ENCODE measurements at places on chromosomes 12 and 14. TPM values are rescaled to one million over a fixed set of nuclear protein-coding genes. Genes with fewer than 3 reads are reported as not detected.

Gene RPAP3
- total RNA-seq = 33.3 TPM

Gene SH2B3
- 71.4 TPM for total RNA-seq

Gene KLRD1
- 0.92 TPM for total RNA-seq

Gene GLIPR1L1
- not detected for total RNA-seq

Gene LRRIQ1
- total RNA-seq = not detected

Gene SLCO1B1
- total RNA-seq = not detected

Gene SMOC1
- total RNA-seq = not detected

Gene HOXC4
- total RNA-seq = not detected

DNA sequence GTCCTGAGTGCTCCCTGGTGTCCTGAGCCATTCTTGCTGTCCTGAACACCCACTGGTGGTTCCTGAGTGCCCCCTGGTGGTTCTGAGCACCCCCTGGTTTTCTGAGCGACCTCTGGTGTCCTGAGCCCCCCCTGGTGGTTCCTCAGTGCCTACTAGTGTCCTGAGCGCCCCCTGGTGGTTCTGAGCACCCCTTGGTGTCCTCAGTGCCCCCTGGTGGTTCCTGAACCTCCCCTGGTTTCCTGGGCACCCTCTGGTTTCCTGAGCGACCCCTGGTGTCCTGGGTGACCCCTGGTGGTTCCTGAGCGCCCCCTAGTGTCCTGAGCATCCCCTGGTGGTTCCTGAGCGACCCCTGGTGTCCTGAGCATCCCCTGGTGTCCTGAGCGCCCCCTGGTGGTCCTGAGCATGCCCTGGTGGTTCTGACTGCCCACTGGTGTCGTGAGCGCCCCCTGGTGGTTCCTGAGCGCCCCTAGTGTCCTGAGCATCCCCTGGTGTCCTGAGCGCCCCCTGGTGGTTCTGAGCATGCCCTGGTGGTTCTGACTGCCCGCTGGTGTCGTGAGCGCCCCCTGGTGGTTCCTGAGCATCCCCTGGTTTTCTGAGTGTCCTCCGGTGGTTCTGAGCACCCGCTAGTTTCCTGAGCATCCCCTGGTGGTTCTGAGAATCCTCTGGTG, 473.1 kb downstream of the TMEM121 start:
- H3K4me1 ChIP-seq = peaks cover 6% of the 10 kb centered on the region
- peak; percentile 69 for DNase-seq
- H3K27ac ChIP-seq = no peak overlapping the region
- H3K27me3 ChIP-seq = no peaks in the 10 kb centered on the region
- no peak overlapping the region for H3K4me3 ChIP-seq

DNA sequence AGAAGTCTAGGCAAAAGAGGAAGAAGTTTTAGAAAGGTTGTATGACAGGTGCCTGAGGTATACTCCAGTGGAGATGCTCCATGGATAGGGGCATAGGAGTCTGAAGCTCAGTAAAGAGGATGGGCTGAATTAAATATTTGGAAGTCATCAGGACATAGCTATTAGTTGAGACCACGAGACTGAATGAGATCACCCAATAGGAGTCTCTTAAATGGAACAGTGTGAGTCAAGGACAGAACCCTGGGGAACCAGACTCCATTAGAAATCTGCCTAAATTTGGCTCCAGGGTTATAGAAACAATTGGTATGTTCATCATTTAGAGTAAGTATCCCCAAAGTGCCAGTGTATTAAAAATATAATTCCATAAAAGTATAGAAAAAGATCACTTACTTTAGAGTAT, 172.6 kb downstream of the PRKCH start:
- DNase-seq = no peak
- H3K4me3 ChIP-seq = no peak overlapping the region
- H3K27ac ChIP-seq = peak overlapping the region; percentile 39
- peaks cover 70% of the 10 kb centered on the region for H3K36me3 ChIP-seq
- no peaks in the 10 kb centered on the region for H3K27me3 ChIP-seq

GRCh38 chr12:7161811-7162210, 27.7 kb upstream of the PEX5 start:
- no peak for DNase-seq
- no peak overlapping the region for H3K27ac ChIP-seq
- no peaks in the 10 kb centered on the region for H3K27me3 ChIP-seq
- no peaks in the 10 kb centered on the region for H3K36me3 ChIP-seq
- peaks cover 2% of the 10 kb centered on the region for H3K4me1 ChIP-seq

GRCh38 chr12:101485021-101485420, 9.9 kb downstream of the SPIC start:
- no peak overlapping the region for H3K27ac ChIP-seq
- no peaks in the 10 kb centered on the region for H3K27me3 ChIP-seq
- no peak overlapping the region for H3K4me3 ChIP-seq
- no peaks in the 10 kb centered on the region for H3K4me1 ChIP-seq

GRCh38 chr14:34582117-34582680, 42.7 kb upstream of the EAPP start:
- H3K27me3 ChIP-seq = no peaks in the 10 kb centered on the region
- no peaks in the 10 kb centered on the region for H3K4me1 ChIP-seq
- H3K27ac ChIP-seq = no peak overlapping the region

DNA sequence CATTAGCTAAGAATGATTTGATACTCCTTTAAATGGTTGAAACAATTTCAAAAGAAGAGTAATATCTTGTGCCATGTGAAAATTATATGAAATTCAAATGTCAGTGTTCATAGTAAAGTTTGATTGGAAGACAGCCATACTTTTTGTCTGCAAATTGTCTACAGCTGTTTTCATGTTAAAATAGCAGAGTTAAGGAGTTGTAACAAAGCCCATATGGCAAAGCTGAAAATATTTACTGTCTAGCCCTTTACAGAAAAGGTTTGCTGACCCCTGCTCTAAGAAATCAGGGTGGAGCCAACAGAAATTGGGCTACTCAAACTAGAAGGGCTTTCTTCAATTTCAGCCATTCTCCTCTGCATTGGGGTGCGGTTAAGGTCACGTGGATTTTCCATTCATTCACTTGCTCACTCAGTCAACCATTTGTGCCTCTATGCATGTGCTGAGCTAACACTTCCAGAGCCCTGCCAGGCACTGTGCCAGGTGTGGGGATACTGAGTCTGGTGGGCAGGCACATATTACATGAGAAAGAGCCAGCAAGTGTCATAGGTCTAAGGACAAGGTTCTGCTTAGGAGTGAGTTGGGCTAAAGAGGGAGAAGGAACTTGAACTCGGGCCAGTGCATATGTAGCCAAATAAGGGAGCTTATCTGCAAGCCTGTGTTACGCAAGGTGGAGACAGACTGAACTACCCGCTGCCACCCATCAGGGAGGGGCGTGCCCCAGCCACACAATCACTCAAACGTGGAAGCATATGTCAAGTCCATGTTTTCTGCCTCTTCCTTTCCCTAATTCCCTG, 139.8 kb upstream of the NOS1 start:
- H3K36me3 ChIP-seq = no peaks in the 10 kb centered on the region
- H3K27me3 ChIP-seq = no peaks in the 10 kb centered on the region
- H3K4me1 ChIP-seq = no peaks in the 10 kb centered on the region
- no peak overlapping the region for H3K27ac ChIP-seq
- DNase-seq = no peak

GRCh38 chr12:41983394-41983793, 161.3 kb downstream of the GXYLT1 start:
- DNase-seq = no peak
- no peak overlapping the region for H3K27ac ChIP-seq

DNA sequence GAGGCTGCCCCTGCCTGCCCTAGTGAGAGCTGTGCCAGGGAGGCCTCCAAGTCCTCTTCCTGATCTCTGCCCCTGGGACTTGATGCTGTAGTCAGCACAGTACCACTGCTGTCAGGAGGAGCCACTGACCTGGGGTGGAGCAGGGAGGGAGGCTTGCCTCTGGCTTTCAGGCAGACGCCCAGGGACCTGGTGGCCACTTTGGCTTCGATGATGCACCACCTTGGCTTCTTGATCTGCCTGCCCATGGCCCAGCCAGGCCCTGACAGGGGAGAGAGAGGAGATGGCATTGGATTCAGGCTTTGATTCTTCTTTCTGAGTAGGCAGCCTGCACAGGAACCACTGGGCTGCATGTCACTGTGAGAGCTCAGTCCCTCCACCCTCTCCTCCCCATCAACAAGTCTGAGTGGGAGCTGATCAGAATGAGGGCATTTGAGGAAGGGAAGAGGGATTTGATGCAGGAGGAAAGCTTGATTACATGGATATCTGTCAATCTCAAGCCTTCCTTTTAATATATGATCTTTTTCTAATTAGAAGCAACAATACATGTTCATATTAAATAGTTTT, 24.7 kb downstream of the TMEM63C start:
- no peaks in the 10 kb centered on the region for H3K4me1 ChIP-seq
- H3K27ac ChIP-seq = no peak overlapping the region

DNA sequence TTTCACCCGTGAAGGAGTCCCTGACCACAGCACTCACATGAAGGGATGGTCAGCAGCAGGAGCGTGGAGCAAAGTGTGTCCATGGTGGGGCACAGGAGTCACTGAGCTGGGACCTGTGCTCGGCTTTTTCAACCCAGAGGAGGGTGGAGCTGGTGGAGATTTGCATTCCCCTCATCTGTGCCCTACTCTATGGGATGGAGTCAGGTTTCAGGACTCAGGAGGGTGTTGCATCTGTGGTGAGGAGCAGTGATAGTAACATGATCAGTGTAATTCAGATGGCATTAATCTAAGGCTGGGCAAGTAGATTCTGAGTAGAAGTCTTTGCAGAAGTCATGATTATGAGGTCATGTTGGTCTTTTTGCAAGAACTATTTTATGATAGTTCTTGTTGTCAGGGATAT, 511.9 kb downstream of the TMEM121 start:
- no peak overlapping the region for H3K4me3 ChIP-seq
- no peak for DNase-seq
- no peaks in the 10 kb centered on the region for H3K36me3 ChIP-seq
- H3K4me1 ChIP-seq = no peaks in the 10 kb centered on the region
- H3K27me3 ChIP-seq = no peaks in the 10 kb centered on the region

GRCh38 chr14:67389275-67389674, 22.7 kb downstream of the PLEK2 start:
- H3K4me1 ChIP-seq = no peaks in the 10 kb centered on the region
- H3K36me3 ChIP-seq = no peaks in the 10 kb centered on the region
- no peak overlapping the region for H3K27ac ChIP-seq
- DNase-seq = no peak
- H3K27me3 ChIP-seq = no peaks in the 10 kb centered on the region
- H3K4me3 ChIP-seq = no peak overlapping the region

DNA sequence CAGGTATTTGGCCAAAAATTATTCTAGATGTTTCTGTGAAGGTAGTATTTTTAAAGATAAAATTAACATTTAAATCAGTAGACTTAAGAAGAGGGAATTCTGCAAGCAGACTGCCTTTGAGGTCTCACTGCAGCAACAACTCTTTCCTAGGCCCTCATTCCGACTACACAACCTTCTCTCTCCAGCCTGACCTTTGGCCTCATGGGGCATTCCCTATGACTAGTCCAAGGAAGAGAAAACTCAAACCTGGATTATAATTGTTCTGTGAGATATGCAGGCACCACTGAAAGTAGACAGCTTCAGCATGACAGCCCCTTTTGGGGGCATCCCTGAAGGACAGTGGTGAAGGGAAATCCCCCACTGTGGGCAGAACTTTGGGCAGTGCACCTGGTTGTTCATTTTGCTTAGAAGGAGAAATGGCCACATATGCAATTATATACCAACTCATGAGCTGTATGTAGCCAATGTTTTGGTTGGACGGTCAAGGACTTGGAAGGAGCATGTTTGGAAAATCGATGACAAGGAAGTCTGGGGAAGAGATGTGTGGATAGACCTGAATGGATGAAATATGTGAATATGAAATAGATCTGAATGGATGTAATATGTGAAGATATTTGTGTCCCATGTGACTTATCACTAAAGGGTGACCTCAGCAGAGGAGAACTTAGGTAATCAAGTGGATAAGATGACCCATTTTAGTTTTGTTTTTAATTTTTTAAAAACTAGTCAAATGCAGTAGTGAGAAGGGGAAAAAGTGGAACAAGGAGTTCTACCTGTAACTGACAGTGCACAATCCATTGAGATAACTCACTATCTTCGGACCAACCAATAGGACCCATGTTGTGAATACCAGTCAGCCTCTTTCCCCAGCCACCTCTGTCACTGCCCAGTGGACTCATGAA, 233.3 kb upstream of the FOXN3 start:
- H3K4me1 ChIP-seq = no peaks in the 10 kb centered on the region
- no peak overlapping the region for H3K4me3 ChIP-seq
- H3K27me3 ChIP-seq = no peaks in the 10 kb centered on the region
- DNase-seq = no peak
- H3K27ac ChIP-seq = no peak overlapping the region

DNA sequence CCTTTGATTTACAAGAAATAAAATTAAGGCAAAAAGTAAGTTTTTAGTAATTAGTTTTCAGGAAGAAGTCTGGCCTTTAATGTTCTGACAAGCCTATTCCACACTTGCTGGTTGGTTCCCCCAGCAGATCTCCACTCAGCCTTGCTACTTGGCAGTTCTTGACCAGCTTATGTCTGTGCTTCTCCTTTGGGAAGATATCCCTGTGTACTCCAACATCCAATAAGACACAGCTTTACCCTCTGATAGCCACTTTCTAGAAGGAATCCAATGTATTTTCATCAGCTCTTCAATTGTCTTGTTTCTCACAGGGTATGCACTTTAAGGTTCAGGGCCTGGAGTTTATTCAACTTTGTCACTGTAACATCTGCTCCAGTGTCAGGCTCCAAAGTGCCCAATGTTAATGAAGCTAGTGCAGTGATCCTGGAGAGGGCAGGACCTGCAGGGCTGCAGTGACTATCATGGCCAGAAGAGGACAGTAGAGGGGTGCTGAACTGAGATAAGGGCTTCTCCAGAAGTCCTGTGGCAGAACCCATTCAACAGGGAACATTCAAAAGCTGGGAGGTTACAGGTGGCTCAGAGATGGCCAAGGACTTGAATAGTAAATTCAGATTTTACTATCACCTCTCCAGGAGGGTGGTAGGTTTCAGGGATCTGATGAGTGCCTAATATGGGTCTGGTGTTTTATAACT, 22.9 kb downstream of the JKAMP start:
- H3K27ac ChIP-seq = no peak overlapping the region
- H3K4me3 ChIP-seq = no peak overlapping the region
- H3K36me3 ChIP-seq = peaks cover 5% of the 10 kb centered on the region
- DNase-seq = no peak

DNA sequence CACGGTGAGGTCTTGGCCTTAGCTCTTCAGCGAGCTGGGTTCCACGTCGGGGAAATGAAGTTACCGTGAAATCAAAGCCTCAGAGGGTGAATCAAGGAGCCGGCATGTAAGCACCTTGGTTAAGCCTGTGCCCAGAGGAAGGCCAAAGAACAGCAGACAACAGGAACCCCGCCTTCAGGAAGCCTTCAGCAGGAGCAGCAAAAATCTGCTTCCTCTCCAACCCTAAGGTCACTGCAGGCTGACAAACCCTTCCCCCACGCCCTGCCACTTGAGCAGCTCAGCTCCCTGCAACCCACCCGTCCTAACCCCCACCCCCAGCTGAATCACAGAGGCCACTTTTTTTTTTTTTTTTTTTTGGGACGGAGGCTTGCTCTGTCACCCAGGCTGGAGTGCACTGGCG, 72.9 kb upstream of the LTA4H start:
- peak; percentile 47 for DNase-seq
- no peaks in the 10 kb centered on the region for H3K36me3 ChIP-seq
- H3K4me3 ChIP-seq = no peak overlapping the region
- H3K4me1 ChIP-seq = peaks cover 10% of the 10 kb centered on the region

GRCh38 chr12:13365748-13366366, 169.3 kb downstream of the EMP1 start:
- H3K36me3 ChIP-seq = no peaks in the 10 kb centered on the region
- no peak for DNase-seq
- no peaks in the 10 kb centered on the region for H3K4me1 ChIP-seq
- H3K27me3 ChIP-seq = no peaks in the 10 kb centered on the region

Measured in naive thymus-derived CD4-positive, alpha-beta T cell (primary cell).